ENCODE measurements at places on chromosomes 11 and 22. TPM values are rescaled to one million over a fixed set of nuclear protein-coding genes. Genes with fewer than 3 reads are reported as not detected.

The OR6Q1 gene
- not detected for total RNA-seq

The RBFOX2 gene
- 269 TPM for total RNA-seq

The FIBIN gene
- total RNA-seq, result 99.0 TPM

GRCh38 chr11:110069158-110069737 lies 23.9 kb upstream of the ZC3H12C start:
- DNase-seq, result peak; percentile 82

DNA sequence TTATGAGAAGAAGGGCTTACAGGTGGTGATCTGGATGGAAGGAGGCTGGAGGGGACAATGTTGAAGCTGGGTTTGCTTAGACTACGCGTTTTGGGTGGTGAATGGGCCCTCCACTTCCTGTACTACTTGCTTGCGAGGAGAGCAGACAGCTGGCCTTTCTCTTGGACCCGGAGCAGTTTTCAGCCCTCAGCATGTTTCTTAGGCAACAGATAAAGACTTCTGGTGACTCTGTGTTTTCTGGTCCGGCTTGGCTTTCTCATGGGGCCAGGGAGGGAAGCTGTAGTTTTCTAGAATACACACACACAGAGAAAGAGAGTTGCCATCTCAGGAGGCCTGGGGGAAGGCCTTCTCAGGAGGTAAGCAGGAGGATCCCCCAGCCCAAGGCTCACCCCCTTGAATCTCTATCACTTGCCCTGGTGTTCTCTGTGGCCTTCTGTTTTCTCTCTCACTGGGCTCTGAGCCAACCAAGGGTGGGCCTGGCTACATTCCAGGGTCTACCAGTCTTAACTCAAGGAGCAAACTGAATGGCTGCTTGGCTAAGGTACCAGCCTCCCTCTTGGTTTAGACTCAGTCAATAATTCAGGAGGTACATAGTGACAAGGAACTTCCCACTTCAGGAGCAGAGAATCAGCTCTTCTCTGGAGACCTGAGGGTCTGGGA lies 2.4 kb downstream of the CCS start:
- peak; percentile 48 for DNase-seq

DNA sequence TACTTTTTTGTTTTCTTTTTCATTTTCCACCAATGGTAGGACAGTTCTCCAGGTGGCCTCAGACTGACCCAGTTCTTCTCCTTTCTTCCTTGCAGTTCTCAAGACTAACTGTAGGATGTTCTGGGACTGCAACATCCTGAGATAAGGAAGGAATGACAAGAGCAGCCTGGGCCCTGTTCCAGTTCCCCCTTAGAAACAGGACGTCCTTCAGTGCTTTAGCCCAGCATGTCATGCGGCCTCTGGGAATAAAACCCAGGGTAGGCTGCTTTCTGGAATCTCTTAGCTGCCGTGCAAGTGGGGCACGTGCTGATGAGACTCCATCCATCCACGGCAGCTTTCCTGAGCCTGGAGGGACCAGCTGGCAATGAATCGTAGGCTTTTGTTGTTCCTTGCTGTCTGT lies 24.0 kb upstream of the CADM1 start:
- DNase-seq, result no peak

DNA sequence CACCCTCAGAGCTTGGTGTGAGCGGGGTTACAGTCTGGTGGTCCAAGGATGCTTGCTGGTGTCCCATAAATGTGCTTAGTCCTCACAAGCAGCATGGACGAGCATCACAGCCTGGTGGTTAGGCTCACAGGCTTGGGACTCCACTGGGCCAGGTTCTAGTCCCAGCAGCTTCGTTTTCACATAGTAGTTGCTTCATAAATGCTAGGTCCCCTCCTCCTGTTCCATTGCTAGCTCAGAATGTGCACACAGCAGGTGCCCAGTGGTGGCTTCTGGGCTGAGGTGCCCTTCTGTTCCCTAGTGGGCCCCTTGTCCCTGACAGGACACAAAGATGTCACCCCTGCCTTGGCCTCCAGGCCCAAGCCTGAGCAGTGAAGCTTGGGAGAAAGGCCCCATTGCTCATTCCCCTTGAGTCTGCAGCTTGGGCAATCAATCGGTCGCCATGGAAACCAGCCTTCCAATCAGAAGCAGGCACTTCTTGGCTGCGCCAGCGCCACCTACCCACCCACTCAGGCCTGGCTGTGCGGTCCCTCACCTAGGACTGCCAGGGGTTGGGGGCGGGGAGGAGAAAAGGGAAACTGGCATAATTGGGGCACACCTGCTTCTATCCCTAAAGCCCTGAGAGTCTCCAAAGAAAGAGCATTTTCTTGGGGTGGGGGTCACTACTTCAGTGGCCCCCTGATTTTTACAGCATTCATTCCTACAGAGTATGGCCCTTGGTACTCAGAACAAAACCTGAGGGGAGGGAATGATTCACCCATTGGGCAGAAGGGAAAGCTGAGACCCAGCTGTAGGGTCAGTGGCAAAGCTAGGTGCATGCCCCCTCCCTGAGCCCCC lies 48.1 kb downstream of the CYTH4 start:
- DNase-seq, result peak; percentile 67

- DNase-seq, result no peak
Observed at GRCh38 chr11:63720611-63721010, 39.3 kb downstream of the RTN3 start.

GRCh38 chr11:30868626-30869081 lies 282.5 kb upstream of the MPPED2 start:
- no peak for DNase-seq

DNA sequence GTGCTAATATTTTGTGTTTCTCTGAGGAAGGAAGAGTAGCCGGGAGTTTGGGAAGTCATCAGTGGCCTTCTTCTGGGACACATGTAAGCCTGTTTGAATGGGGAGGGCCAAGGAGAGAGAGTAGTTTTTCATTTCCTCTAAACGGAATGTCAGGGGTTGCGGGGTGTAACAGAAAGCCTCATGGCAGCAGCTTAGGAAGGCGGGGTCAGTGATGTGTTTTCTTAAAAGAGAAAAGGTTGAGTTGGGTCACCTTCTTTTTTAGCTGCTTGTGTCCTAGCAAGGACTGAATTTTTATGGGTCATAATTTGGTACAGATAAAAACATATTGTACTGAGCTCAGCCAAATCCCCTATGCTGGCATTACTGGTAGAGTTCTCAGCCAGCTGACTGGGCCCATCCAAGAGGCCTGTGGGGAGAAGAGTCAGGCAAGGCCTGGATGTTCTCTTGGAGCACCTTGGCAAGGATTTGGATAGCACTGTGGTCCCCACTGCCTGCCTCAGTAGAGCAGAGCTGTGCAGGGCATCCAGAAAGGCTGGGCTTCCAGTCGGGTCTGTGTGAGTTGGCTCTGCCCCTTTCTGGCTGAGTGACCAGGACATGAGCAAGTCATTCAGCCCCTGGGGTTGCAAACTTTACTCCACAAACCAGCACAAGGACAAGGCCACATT lies 29.4 kb upstream of the NAV2 start:
- DNase-seq, result no peak

GRCh38 chr11:69044111-69045013 lies 4.4 kb upstream of the TPCN2 start:
- peak; percentile 86 for DNase-seq

DNA sequence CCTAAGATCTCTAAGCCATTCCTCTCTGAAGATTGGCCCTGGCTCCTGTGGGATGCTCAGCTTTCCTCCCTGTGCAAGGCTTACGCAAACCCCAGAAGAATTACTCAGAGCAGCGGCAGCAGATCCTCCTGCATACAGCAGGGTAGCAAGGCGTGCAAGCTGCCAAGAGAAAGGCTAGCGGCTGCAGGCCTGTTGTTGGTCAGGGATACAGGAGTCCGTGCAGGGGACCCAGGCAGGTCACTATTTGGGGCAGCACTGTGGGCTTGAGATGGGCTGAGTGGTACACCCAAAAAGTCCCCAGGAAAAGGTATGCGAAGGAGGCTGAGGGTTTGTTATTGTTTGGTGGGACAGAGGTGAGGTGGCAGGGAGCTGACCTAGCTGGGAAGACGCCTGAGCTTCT lies 1.5 kb downstream of the GLB1L2 start:
- DNase-seq, result no peak

DNA sequence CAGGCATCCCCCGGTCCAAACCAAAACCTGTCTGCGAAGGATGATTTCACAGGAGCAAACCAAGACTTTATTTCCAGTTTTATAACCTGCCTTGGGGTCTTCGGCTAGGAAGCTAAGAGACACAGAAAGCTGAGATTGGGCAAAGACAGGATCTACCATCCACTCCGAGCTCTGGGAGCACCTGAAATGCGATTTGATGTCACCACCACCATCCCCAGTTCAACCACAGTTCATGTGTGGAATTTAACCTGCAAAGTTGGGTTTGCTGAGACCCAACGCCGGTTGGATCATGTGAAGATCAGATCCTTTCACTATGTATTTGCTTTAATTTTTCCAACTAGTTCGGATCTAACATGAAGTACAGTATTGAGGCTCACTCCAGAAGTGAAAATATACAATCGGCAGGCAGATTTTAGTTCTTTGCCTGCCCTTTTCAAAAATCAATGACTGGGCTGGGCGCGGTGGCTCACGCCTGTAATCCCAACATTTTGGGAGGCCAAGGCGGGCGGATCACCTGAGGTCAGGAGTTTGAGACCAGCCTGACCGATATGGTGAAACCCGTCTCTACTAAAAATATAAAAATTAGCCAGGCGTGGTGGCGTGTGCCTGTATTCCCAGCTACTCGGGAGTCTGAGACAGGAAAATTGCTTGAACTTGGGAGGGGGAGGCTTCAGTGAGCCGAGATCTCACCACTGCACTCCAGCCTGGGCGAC lies 1.4 kb upstream of the C11orf24 start:
- DNase-seq, result no peak

- no peak for DNase-seq
Observed at GRCh38 chr11:1732418-1733008, 17.9 kb downstream of the IFITM10 start.

DNA sequence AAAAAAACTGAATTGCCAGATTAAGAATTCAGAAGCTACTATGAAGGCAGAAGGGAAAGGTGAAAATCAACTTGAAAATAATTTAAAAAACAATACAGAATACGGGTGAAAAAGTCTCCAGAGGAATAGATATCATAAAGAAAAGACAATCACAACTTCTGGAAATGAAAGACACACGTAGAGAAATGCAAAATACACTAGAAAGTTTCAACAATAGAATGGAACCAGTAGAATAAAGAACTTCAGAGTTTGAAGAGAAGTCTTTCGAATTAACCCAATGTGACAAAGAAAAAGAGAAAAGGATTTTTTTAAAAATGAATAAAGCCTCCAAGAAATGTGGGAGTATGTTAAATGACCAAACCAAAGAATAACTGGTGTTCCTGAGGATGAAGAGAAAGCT lies 263.8 kb upstream of the FAT3 start:
- no peak for DNase-seq
